ENCODE measurements at places on chromosomes 11 and 22. TPM values are rescaled to one million over a fixed set of nuclear protein-coding genes. Genes with fewer than 3 reads are reported as not detected.

- DNase-seq, result no peak
These were observed 52.8 kb upstream of the YWHAH start for GRCh38 chr22:31891366-31892079.

The TMEM151A gene
- total RNA-seq, result 1.4 TPM

GRCh38 chr22:45248832-45249561, 8.3 kb upstream of the KIAA0930 start:
- DNase-seq, result no peak

DNA sequence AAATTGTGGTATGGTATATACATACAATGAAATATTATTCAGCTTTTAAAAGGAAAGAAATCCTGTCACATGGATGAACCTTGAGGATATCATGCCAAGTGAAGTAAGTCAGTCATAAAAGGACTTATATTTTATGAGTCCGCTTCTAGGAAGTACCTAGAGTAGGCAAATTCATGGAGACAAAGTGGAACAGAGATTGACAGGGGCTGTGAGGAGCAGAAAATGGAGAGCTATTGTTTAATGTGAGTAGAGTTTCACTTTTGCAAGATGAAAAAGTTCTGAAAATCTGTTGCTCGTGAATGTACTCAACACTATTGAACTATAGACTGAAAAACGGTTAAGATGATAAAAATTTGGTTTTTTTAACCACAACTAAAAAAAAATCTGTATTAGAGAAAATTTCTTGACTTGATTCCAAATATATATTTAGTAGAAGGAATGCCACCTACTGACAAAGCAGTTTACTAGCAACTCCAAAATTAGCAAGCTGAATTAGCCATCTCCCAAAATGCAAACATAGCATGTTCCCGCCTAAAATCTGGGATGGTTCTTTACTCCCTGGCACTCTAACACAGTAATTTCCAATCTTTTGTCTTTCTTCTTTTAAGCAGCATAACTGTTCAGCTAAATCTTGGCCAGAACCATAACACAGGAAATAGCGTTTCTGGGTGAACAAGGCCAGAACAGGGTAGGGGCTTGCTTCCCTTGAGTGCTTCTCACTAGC, 1.5 kb downstream of the UFD1 start:
- no peak for DNase-seq

- no peak for DNase-seq
These were observed 13.5 kb downstream of the PSMD13 start for GRCh38 chr11:250274-250673.

DNA sequence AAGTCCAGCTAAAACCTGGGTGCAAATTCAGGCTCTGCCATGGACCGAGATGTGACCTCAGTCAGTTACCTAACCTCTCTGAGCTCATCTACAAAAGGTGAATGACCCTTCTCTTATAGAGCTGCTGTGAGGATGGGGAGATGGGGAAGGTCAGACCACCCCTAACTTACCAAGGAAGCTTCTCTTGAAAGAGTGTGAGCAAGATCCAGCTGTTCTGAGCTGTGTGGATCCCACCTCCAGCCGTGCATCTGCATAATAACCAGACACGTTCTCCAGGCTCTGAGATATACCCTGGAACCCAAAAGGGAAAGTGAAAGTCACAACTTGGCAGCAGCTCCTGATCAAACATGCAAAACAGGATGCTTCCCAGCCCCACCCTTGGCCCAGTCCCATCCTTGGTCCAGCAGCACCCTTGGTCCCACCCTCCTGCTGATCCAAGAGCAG, at the start of gene APOL3:
APOL3 (minus strand) TSS at position 257 of the 444 bp plus-strand sequence. CDS start 11,700 bp downstream, outside the sequence.
- peak; percentile 38 for DNase-seq

The ANO5 gene
- total RNA-seq, result 4.3 TPM

The SLC6A5 gene
- not detected for total RNA-seq

GRCh38 chr11:73565804-73566203, 32.1 kb downstream of the FAM168A start:
- DNase-seq, result no peak

GRCh38 chr11:57315491-57315890, 9.3 kb downstream of the TNKS1BP1 start:
- DNase-seq, result no peak

DNA sequence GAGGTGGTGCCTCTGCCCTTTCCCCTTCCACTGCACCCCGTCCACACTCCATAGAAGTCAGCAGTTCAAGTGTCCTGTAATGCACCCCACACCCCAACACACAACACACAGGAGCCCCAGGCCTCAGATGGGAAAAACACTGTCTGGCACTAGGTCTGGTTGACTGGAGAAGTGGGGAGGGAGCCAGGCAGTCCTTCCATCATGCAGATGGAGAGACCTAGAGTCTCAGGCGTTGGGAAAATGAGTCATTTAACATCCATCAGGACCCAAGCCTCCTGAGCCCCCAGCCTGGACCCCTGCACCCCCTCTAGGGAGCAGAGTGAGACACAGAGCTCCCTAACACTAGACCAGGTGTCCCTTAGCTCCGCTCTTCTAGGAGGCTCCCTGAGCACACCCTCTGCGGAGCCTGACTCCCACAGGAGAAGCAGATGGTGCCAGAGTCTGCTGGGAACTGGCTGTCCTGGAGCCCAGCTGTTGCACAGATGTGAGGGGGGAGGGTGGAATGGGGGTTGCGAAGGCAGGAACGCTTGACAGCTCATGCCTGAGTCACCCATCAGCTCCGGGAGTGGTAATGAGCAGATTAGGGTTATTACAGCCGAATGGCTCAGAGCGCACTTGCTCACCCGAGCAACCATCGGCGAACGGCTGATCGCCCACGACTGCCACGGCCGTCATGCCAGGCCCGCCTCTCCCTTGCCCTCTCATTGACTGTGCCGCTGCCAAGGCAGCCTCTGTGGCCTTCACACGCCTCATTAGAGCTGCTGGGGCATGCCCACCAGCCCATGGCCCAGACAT, 22.1 kb upstream of the SYT7 start:
- peak; percentile 41 for DNase-seq

DNA sequence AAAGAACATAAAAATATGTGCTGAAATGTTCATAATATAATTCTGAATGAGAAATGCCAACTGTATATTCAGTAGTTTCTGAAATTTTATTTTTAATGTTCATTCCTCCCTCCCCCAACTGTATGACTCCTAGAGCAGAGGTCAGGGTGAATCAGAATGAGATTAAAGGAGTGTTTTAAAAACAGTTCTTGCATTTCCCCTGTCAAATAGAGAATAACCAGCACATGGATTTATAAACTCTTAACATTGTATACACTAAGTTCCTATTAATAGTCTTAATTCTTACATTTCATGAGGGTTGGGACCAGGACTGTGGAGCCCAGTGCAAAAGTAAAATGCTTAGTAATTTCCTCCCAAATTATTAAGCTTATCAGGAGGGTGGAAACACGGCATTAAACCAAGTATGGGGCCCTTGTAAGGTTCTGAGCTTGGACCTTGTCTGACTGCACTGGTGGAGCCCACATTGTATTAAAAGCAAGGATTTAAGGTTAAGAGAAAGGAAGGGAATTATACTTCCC, 474.6 kb upstream of the RAG2 start:
- no peak for DNase-seq

The KCNK4 gene
- total RNA-seq, result not detected

The ZBTB16 gene
- total RNA-seq, result not detected

The MB gene
- 0.37 TPM for total RNA-seq

The OR4A16 gene
- total RNA-seq, result not detected

The OR52E8 gene
- total RNA-seq, result not detected

DNA sequence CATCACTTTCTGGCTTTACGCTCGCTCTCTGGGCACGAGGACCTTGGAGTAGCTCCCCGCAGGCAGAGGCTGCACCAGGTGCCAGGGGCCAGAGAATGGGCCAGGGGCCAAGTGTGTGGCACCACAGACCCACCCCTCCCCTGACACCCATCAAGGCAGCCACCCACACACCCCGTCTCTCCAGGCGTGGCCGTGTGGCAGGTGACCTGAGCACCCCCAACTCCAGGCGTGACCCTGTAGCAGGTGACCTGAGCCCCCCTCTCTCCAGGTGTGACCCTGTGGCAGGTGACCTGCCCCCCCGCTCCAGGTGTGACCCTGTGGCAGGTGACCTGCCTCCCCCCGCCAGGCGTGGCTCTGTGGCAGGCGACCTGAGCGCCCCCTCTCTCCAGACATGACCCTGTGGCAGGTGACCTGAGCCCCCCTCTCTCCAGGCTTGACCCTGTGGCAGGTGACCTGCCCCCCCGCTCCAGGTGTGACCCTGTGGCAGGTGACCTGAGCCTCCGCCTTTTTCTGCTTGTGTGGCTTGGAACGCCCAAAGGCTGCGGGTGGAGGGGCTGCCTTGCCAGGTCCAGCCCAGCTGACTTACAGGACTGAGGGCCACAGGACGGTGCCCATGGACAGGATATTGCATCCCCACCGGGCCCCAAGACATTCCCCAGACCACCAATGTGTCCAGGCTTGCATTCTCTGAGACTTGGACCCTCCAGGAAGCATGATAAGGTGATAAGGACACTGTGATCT, 667.2 kb downstream of the BRD1 start:
- no peak for DNase-seq

GRCh38 chr11:113197446-113197845, 116.9 kb upstream of the TTC12 start:
- DNase-seq, result no peak

The JHY gene
- total RNA-seq, result 2.7 TPM

- DNase-seq, result no peak
These were observed 30.7 kb downstream of the PRR5L start for GRCh38 chr11:36326524-36327419.

DNA sequence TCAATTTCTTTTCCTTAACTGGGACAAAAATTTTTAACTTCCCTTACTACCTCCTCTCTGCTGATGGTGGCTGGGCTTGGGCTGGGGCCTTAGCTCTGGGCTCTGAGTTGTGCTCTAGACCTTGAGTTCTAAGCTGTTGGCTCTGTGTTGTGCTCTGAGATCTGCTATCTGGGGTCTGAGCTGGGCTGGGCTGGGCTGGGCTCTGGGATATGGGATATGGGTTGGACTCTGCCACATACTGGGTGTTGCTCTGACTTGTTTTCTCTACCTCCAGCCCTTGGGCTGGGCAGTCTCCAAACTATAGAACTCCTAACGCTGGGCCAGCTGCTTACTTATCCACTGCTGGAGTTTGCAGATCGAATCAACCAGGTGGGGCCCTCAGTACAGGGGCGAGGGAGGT, 41.9 kb downstream of the DNHD1 start:
- no peak for DNase-seq

The TRIM29 gene
- total RNA-seq, result 3.3 TPM

- DNase-seq, result peak; percentile 54
These were observed 58.9 kb downstream of the MYEOV start for GRCh38 chr11:69352715-69353319.
